ENCODE measurements at places on chromosomes 4 and X.

GRCh38 chr4:141705048-141705746, 68.8 kb downstream of the IL15 start:
- DNase-seq = no peak

GRCh38 chr4:140092094-140092851, 61.7 kb downstream of the MAML3 start:
- no peak for DNase-seq

DNA sequence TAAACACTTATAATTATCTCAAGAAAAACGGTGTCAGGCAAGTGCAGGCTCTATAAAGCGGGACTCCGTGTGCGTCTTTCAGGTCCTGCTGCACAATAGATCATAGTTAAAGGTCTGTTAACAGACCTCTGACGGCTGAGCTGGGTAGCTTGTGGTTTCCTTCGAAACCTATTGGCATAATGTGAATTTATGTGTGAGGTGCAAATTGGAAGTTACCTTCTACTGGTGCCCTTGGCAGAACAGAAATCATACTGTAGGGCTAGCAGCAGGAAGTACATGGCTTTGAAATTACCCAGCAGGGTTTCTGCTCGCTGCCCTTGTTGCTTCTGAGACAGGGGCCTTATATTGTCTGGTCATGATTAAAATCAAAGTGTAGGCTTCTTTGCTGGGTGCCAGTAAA, 216.4 kb upstream of the HAND2 start:
- no peak for DNase-seq

DNA sequence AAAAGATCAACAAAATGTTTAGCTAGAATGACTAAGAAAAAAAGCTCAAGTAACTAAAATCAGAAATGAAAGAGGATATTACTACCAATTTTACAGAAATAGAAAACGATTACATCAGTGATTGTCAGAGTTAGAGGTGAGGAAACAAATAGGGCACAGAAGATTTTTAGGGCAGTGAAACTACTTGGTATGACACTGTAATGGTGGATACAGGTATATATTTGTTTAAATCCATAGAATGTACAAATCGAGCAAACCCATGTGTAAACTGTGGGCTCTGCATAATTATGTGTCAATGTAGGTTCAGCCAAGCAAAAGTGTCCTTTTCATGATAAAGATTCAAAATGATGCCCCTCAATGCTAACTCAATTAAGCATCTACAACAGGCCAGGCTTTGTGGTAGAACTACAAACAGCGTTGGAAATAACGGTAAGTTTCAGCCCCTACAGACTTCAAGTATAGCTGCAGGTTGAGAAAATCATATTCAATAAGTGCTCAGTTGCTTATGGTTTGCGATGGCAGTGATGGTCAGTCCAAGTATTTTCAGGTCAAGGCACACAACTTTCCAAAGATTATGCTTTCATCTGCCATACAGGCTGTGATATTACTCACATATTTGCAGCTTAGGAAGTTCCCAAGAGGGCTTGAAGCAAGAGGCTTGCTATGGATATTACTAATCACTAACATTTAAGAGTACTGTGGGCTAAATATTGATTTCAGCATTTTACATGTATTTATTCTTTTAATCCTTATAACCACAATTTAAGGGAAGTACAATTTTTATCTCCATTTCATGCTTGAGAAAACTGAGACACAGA, 158.6 kb downstream of the TET2 start:
- DNase-seq = no peak

GRCh38 chrX:10397349-10397748, 223.0 kb downstream of the MID1 start:
- no peak for DNase-seq
